ENCODE measurements at places on chromosomes 6 and 20. TPM values are rescaled to one million over a fixed set of nuclear protein-coding genes. Genes with fewer than 3 reads are reported as not detected.

GRCh38 chr20:8367689-8368088, 235.6 kb downstream of the PLCB1 start:
- DNase-seq: no peak

DNA sequence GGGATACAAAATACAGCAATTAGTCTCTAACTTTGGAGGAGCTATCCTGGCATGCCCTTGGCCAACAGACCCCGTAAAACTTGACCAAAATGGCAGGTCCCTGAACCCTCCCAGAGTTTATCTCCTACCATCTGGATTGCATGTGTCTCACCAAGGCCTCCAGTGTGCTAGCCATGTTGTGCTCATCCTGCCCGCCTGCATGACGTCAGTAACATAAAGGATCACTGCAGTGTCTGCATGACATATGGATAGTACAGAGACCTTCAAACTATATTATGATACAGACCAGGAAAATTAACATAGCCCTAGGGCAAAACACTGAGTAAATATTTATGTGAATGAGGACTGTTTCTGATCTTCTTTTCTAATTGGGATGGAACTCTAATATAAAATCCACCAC, 25.3 kb downstream of the CPXM1 start:
- no peak for DNase-seq

GRCh38 chr6:80480421-80481157, 374.1 kb downstream of the BCKDHB start:
- DNase-seq: no peak

GRCh38 chr6:77633471-77633870, 19.4 kb upstream of the MEI4 start:
- DNase-seq: no peak

GRCh38 chr6:28537509-28538140, 11.9 kb downstream of the GPX5 start:
- peak; percentile 70 for DNase-seq

The RAET1G gene
- total RNA-seq: not detected

The NMBR gene
- total RNA-seq: not detected
